ENCODE measurements at places on chromosomes 6 and 20.

GRCh38 chr20:40997116-40997515 lies 31.5 kb upstream of the TOP1 start:
- no peak for DNase-seq

GRCh38 chr6:3128356-3129108 lies 10.0 kb downstream of the BPHL start:
- no peak for DNase-seq

- no peak for DNase-seq
These were observed 574.4 kb upstream of the MAP3K7 start for GRCh38 chr6:91161246-91161645.

DNA sequence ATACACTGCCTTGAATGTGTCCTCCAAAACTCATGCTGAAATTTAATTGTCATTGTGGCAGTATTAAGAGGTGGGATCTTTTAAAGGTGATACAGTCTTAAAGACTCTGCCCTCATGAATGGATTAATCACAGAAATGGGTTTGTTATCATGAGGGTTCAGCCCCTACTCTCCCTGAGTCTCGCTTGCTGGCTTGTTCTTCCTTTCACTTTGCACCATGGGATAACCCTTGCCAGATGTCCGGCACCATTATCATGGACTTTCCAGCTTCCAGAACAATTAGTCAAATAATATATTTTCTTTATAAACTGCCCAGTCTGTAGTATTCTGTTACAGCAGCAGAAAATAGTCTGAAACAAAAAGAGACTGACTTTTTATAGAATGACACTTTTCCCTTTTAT lies 67.9 kb upstream of the TENT5A start:
- no peak for DNase-seq

DNA sequence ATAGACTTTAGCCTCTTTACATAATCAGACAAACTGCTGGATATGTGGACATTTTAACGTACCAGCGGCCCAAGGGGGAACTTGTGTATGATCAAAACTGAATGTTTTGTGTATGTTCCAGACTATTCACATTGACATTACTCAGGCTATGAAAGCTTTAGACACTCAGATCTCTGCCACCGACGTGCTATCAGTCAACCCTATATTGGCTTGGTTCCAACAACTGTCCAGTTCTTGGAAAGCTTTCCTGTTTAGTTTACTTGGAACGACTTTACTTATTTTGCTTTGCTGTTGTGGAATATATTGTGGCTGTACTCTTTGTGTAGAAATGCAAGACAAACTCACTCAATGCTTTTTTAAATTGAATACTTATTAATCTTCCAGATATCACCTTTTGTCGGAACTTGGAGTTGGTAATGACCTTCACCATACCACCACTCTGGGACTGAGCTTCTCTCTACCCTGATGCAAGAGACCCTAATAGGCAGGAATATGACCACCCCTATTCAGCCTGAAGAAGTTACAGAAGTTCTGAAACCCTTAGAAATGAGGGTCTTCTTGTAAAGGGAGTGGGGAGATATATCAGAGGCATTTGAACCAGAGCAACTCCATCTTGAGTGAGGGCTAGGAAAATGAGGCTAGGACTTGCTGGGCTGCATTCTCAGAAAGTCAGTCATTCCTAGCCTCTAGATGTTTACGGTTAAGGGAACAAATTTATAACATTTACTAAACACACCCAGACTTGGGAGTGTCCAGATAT lies 49.0 kb upstream of the PAX1 start:
- no peak for DNase-seq

DNA sequence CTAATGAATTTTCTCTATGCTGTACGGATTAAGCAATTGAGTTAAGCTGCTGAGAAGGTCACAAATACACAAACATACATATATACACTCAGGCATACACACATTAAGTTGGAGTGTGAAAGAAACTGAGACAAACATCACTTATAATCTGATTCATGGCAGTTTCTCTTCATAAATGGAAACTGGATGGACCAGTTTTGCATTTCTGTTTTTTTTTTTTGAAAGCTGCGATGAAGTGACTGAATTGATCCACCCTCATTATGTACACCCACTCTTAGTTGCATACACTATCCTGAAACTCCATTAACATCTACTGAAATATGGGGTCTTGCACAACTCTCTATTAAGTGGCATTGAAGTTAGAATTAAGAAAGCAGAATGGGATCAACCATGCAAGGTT lies 32.9 kb upstream of the TENT5A start:
- DNase-seq: no peak

- DNase-seq: no peak
These were observed 107.0 kb downstream of the HIVEP1 start for GRCh38 chr6:12119085-12119588.

DNA sequence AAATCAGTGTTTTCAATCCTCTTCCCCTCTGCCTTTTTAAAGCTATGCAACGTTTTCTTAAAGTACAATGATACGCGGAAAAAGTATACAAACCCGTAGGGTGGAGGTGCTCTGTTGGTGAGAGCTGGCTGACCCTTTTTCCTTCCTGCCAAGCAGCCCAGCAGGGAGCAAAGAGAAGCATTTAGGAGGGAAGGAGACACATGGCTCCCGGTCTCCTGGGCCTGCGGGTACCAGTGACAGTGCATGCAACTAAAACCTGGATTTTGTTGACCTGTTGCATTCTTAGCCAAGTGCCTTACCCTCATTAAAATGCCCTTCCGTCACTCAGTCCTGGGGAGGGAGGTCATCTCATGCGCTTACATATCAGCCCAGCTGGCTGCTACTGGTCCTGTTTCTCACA lies 87.2 kb downstream of the SLX4IP start:
- no peak for DNase-seq

DNA sequence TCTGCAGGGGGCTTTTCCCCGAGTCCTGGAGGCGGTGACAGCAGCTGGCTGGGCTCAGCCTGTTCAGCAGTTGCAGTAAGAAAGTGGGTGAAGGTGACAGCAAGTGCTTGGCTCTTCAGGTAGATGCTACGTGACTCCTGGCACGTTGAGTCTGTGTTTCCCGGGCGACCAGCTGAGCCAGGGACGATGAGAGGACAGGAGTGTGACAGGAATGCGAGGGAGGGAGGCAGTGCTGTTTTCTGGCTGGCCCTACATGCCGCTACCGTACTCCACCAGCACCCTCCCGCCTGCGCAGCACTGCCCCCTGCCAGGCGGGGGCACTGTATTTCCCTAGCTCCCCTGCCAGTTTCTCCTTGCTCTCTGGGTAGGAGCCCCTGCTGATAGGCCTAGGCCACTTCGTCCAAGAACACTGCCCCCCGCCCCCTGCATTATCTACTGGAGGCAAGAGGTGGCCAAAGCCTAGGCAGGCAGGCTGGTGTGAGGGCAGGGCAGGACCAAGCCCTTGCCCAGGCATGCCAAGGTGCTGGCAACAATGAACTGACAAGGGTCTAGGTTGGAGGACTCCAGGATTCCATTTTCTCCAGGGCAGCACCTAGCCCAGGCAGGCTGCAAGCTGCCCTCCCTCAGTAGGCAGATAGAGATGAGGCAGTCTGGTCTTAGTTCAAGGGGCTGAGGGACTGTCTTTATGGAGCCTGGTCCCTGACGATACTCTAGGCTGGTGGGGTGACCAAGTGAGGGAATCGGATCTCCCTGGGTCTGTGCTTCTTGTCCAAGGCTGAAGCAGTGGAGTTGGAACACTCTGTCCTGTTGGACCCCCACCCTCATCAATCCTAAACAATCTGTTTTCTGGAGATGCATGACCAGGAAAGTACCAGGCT lies 19.2 kb downstream of the MRPS18A start:
- DNase-seq: peak; percentile 98

GRCh38 chr6:7180751-7181150 lies 73.0 kb downstream of the RREB1 start:
- no peak for DNase-seq

DNA sequence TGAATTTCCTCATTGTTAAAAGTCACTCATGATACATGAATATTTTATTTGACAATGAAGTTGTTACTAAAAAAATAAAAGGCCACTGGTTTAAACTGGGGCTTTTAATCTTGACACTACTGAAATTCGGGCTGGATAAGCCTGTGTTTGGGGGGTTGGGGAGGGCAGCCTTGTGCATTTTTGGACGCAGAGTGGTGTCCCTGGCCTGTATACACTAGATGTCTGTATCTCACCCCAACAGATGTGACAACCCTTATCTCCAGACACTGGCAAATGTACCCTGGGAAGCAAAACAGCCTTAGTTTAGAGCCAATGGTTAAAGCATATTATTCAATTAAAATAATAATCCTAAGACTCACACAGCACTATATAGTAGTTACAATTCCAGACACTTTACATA lies 24.8 kb downstream of the MAN1A1 start:
- no peak for DNase-seq
